M059J (cell line): ENCODE measurements at places on chromosomes 12 and 14. TPM values are rescaled to one million over a fixed set of nuclear protein-coding genes. Genes with fewer than 3 reads are reported as not detected.

Gene TAS2R46
- not detected in 2 replicates for total RNA-seq

Gene RND1
- total RNA-seq: 0.20 TPM in 1 of 2 replicates, not detected in the other

Gene WNT1
- not detected in 2 replicates for total RNA-seq

DNA sequence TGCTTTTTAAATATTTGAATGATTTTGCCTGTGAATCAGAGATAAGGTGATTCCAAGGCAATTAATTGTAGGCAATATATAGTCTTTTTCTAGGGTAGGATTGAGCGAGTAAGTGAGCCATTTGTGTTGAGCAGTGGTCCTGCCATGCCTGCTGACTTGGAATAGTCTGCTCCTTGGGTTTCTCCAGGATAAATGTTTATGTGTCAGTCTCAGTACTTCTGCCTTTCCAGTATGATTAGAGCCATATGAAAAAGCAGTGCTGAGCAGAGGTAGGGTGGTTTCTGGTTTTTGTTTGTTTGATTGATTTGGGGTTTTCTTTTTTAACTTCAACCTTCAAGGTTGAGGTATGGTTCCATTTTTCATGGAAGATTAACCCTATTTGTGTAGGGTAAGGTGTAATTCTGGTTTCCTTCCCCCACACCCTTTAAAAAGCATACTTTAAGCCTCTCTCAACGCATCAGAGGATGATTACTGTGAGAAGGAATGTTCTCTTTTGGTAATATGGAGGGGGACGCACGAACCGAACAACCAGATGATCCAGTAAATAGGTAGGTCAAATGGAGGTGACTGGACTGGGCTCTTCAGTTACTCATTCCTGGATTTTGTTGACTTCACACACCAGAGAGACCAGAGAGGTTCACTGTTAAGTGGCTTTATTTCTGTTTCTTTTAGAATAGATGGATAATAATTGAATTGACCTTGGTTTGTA lies 22.7 kb downstream of the FRMD6 start:
- DNase-seq: peak; percentile 89

DNA sequence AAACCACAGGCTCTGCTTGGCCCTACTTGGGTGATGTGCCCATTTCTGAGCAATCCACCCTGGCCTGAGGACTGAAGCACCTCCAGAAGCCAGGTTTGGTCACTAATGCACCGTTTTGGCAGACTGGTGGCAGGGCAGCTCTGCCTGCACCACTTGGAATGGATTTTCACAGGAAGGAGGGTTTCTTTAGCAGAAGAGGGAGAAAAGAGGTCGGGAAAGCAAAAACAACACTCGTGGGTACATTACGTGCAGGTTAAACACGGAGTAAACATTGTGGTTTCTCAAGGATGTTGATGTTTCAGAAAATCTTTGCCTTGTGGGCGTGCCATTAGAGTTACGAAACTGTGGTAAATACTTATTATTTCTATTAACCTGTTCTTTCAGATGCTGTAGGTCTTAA lies 70.8 kb downstream of the KCNA5 start:
- peak; percentile 48 for DNase-seq

GRCh38 chr12:112162241-112162790 lies 37.0 kb downstream of the TRAFD1 start:
- no peak for DNase-seq

GRCh38 chr12:188910-189621 lies 24.9 kb downstream of the SLC6A12 start:
- peak; percentile 23 for DNase-seq

DNA sequence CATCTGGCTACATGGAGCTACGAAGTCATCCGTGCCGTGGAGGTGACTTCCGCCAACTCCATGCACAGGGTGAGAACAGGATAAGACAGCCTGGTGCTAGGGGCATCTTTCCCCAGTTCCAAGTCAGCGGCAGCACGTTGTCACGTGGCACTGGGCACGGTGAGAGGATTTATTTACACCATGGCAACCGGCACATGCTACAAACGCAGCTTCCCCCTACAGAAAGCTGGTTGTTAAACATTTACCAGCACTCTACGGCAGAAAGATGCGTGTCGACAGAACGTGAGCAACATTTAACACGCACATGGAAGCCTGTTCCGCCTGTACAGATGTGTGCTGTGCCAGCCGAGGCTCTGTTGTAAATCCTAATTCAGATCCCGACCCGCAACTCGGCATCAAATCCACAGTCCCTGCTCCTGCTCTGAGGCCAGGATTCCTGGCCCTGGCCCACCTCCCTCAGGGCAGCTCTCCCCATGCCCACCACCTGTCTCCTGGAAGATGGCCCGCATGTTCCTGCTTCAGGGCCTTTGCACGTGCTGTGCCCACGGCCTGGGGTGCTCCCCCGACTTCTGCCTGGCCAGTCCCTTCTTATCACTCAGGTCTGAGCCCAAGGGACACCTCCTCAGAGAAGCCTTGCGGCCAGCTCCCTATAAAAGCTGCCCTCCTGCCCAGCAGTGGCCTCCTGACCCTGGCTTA lies 114.1 kb downstream of the RFLNA start:
- no peak for DNase-seq

- DNase-seq: no peak
These were observed 56.4 kb downstream of the TMCC3 start for GRCh38 chr12:94593822-94594442.
